CD4-positive, CD25-positive, alpha-beta regulatory T cell (primary cell): ENCODE measurements at places on chromosomes 1 and 21. TPM values are rescaled to one million over a fixed set of nuclear protein-coding genes. Genes with fewer than 3 reads are reported as not detected.

- no peak overlapping the region for H3K4me3 ChIP-seq
- H3K4me1 ChIP-seq, result no peaks in the 10 kb centered on the region
- H3K27me3 ChIP-seq, result no peaks in the 10 kb centered on the region
- DNase-seq, result no peak
These were observed 123.0 kb upstream of the PTBP2 start for GRCh38 chr1:96598416-96599168.

GRCh38 chr1:112395256-112395820 lies 676 bp upstream of the CTTNBP2NL start:
- H3K36me3 ChIP-seq, result no peaks in the 10 kb centered on the region
- no peak for DNase-seq
- H3K4me3 ChIP-seq, result peak overlapping the region; percentile 87
- peak overlapping the region; percentile 15 for H3K27ac ChIP-seq

GRCh38 chr1:184507165-184507564 lies 120.3 kb downstream of the C1orf21 start:
- no peak overlapping the region for H3K27ac ChIP-seq
- no peaks in the 10 kb centered on the region for H3K4me1 ChIP-seq
- no peaks in the 10 kb centered on the region for H3K36me3 ChIP-seq
- peaks cover 5% of the 10 kb centered on the region for H3K27me3 ChIP-seq

DNA sequence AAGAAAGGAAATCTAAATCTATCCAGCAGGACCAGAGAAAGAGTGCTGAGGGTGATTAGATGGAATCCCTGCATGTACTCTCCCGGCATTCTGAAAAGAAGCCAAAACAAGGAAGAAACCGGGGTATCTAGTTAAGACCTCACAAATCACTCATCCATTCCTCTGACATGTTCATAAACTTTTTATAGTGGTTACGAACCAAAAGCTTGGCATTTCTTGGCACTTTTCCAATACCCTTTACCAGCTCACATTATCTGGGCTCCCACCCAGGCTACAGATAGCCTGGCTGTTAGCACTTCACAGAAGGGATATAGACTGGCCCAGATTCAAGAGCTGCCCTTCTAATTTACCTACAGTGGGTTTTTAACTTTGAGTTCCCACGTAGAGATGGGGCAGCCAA lies 1.8 kb upstream of the C1orf74 start:
- H3K27ac ChIP-seq, result no peak overlapping the region
- peaks cover 19% of the 10 kb centered on the region for H3K4me1 ChIP-seq
- H3K27me3 ChIP-seq, result peaks cover 12% of the 10 kb centered on the region
- H3K36me3 ChIP-seq, result peaks cover 12% of the 10 kb centered on the region
- no peak for DNase-seq

GRCh38 chr1:24136956-24137539 lies 5.9 kb downstream of the IL22RA1 start:
- no peak for DNase-seq
- H3K27ac ChIP-seq, result no peak overlapping the region
- no peak overlapping the region for H3K4me3 ChIP-seq
- no peaks in the 10 kb centered on the region for H3K4me1 ChIP-seq

DNA sequence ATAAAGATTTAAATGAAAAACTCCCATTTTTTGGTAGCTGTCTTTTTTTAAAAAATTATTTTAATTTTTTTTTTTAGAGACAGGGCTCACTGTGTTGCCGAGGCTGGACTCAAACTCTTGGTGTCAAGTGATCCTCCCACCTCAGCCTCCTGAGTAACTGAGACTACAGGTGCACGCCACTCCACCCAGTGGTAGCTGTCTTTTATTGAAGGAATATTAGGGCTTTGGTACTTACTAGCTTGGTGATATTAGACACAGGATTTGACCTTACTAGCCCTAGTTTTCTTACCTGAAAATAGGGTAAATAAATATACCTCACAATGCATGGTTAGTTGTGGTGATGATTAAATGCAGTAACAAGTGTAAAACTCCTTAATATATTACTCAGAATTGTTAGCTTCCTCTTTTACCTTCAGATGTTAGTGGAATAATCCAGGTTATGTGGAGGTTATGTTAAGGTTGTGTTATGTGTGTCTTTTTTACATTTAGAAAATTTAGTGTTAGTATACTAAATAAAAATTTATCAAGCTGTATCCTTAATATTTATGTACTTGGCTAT lies 66.8 kb downstream of the PHACTR4 start:
- H3K4me1 ChIP-seq, result no peaks in the 10 kb centered on the region
- no peak for DNase-seq
- H3K27ac ChIP-seq, result no peak overlapping the region
- H3K36me3 ChIP-seq, result peaks cover 6% of the 10 kb centered on the region
- no peak overlapping the region for H3K4me3 ChIP-seq

DNA sequence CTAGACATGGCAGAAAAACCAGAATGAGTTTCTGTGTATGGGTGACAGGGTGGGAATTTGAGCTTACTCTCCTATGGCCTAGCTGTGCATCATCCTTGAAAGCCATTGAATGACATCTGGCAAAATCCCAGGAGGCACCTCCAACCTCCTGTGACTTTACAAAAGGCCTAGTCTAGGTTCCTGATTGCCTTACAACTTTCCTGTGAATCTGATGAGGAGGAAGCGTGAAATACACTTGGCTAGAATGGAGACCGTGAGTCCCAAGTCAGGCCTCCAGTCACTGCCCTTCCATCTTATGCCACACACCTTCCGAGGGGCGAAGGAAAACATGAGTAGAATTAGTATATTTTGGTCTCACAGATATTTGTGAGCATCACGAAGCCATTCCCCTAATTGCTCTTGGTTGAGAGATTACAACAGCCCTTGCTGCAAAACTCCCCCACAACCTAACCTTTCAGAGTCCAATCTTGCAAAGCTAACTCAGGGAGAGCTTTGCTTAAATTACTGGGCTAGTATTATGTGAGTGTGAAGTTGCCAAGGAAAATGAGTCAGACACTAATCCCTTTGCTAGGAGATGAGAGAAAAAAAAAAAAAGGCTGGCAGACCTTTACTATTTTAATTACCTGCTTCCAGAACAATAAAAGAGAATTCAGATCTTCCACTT lies 36.3 kb upstream of the PAXBP1 start:
- H3K4me3 ChIP-seq, result no peak overlapping the region
- no peaks in the 10 kb centered on the region for H3K36me3 ChIP-seq
- DNase-seq, result no peak
- H3K27ac ChIP-seq, result no peak overlapping the region
- H3K27me3 ChIP-seq, result no peaks in the 10 kb centered on the region
- H3K4me1 ChIP-seq, result no peaks in the 10 kb centered on the region

- no peaks in the 10 kb centered on the region for H3K27me3 ChIP-seq
- no peak overlapping the region for H3K4me3 ChIP-seq
- no peak overlapping the region for H3K27ac ChIP-seq
- no peaks in the 10 kb centered on the region for H3K4me1 ChIP-seq
These were observed 20.8 kb downstream of the TMCO1 start for GRCh38 chr1:165747632-165748447.

DNA sequence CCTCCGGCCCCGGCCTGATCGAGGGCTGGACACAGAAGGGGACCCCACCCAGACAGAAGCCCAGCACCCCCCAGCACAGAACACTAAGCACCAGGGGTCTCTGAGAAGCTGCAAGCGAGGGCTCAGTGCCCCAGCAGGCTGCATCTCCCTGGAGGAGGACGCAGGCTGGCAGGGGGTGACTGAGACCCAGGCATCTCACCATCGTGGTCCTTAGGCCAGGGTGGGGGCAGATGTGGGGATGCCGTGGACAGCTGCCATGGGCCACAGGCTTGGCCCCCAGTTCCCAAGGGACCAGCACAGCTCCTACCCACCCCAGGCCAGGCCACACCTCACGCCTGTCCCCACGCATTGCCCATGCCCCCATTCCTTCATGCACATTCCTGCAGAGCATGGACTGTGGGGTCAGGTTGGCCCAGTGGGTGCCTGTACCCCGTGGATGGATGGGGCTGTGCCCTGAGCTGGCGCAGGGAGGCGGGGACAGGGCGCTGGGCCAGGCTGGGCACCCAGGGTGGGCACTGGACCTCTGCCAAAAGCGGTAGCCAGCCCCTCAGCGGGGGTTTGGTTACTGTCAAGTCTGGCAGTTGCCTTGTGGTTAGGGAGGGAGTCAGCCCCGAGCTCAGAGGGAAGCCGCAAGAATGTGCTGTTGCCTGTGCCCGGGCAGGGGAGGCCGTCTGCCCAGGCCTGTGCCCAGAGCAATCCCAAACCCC lies 61.5 kb downstream of the ARHGEF16 start:
- no peak overlapping the region for H3K4me3 ChIP-seq
- no peaks in the 10 kb centered on the region for H3K27me3 ChIP-seq
- no peaks in the 10 kb centered on the region for H3K4me1 ChIP-seq
- no peak overlapping the region for H3K27ac ChIP-seq

GRCh38 chr1:63701187-63701586 lies 72.6 kb upstream of the ROR1 start:
- no peaks in the 10 kb centered on the region for H3K4me1 ChIP-seq
- H3K27me3 ChIP-seq, result peaks cover 2% of the 10 kb centered on the region
- no peaks in the 10 kb centered on the region for H3K36me3 ChIP-seq

DNA sequence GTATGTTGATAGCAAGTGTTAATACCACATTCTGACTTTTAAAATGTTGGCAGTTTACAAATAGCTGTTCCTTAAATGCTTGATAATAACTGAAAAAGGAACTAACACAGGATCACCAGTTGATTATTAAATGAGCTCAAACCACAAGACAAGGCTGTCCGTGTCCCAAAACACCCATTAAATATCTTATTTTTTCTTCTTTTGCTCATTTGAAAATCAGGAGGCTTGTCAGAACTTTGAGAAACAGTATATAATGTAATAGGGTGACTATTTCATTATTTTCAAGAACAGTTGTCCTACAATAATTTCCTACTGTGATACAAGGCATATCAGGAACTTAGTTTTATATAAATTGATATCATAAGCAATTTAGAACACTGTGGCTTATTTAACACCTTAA lies 2.7 kb downstream of the CDKN2C start:
- H3K36me3 ChIP-seq, result no peaks in the 10 kb centered on the region
- peaks cover 3% of the 10 kb centered on the region for H3K27me3 ChIP-seq
- H3K4me3 ChIP-seq, result no peak overlapping the region
- no peak for DNase-seq
- H3K4me1 ChIP-seq, result peaks cover 49% of the 10 kb centered on the region

DNA sequence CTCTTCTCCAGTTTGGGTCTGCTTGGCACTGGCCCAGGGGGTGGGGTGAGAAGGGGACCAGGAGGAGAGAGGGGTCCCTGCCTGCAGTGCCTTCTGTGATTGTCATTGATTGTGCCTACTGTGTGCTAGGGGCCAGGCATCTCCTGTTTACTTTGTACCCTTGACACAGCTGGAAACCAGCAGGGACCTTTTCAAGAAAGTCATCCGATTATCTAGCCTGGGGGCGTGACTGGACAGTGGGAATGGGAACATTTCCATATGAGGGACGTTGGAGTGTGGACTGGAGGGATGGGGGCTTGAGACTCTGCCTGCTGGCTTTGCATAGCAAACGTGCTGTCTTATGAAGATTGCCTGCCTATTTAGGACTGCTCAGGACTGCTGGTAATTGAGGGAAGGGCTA lies 19.8 kb upstream of the DMBX1 start:
- H3K36me3 ChIP-seq, result no peaks in the 10 kb centered on the region
- peaks cover 12% of the 10 kb centered on the region for H3K4me1 ChIP-seq
- H3K4me3 ChIP-seq, result no peak overlapping the region
- no peak for DNase-seq
- H3K27ac ChIP-seq, result no peak overlapping the region
- peaks cover 15% of the 10 kb centered on the region for H3K27me3 ChIP-seq

GRCh38 chr1:118023199-118023598 lies 93.7 kb downstream of the WDR3 start:
- no peak overlapping the region for H3K4me3 ChIP-seq
- H3K36me3 ChIP-seq, result no peaks in the 10 kb centered on the region
- no peaks in the 10 kb centered on the region for H3K4me1 ChIP-seq
- DNase-seq, result no peak

DNA sequence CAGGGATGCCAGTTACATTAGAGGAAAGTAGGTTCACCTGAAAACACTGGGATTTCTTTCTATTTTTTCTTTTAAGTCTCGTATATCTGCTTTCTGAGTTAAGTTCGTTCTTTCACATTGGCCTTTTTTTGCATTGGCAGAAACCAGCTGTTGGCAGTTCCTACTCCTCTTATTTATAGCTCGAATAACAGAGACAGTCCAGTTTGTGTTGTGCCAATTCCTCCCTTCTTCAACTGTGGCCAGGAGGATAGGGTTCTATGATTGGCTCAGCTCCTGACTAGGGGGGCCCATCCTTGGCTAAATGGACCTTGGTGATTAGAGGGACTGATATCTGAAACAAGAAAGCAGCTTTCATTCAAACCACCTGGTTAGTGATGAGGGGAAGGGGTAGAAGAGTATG lies 115.8 kb downstream of the RPS6KC1 start:
- no peak overlapping the region for H3K27ac ChIP-seq
- H3K36me3 ChIP-seq, result no peaks in the 10 kb centered on the region
- no peak overlapping the region for H3K4me3 ChIP-seq
- H3K4me1 ChIP-seq, result no peaks in the 10 kb centered on the region
- no peaks in the 10 kb centered on the region for H3K27me3 ChIP-seq
- DNase-seq, result no peak

DNA sequence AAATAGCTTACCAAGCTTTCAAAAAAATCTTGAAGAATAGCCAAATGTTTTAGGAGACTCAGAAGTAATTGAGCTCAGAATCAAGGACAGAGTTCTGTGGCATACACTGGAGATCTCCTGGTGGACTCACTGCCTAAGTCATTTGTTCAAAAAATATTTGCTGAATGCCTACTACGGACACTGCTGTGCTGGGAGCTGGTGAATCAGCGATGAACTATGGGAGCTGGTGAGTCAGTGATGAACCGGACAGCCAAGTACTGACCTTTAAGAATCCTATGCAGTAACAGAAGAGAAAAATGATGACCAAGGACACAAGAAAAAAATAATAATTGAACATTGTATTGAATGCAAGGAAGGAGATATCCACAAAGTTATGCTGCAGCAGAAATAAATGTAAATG lies 717.9 kb upstream of the CXADR start:
- H3K27me3 ChIP-seq, result no peaks in the 10 kb centered on the region
- DNase-seq, result no peak
- H3K4me3 ChIP-seq, result no peak overlapping the region
- no peak overlapping the region for H3K27ac ChIP-seq

GRCh38 chr1:19815801-19816736 lies 986 bp upstream of the RNF186 start:
- H3K4me3 ChIP-seq, result no peak overlapping the region
- no peaks in the 10 kb centered on the region for H3K36me3 ChIP-seq
- H3K4me1 ChIP-seq, result no peaks in the 10 kb centered on the region
- no peak overlapping the region for H3K27ac ChIP-seq

The ADORA3 gene
- not detected for total RNA-seq

The SLC19A2 gene
- total RNA-seq, result 4.3 TPM

The FAM72A gene
- 3.6 TPM for total RNA-seq

The VHLL gene
- total RNA-seq, result not detected

The KIF14 gene
- 0.59 TPM for total RNA-seq

The UBQLN4 gene
- total RNA-seq, result 19.1 TPM
